MCF 10A (cell line): ENCODE measurements at places on chromosomes 6 and 20. TPM values are rescaled to one million over a fixed set of nuclear protein-coding genes. Genes with fewer than 3 reads are reported as not detected.

GRCh38 chr6:148244217-148244935 is 98.3 kb upstream of the SASH1 start:
- peaks cover 22% of the 10 kb centered on the region for H3K4me1 ChIP-seq
- H3K36me3 ChIP-seq: no peaks in the 10 kb centered on the region
- H3K4me3 ChIP-seq: no peak overlapping the region

DNA sequence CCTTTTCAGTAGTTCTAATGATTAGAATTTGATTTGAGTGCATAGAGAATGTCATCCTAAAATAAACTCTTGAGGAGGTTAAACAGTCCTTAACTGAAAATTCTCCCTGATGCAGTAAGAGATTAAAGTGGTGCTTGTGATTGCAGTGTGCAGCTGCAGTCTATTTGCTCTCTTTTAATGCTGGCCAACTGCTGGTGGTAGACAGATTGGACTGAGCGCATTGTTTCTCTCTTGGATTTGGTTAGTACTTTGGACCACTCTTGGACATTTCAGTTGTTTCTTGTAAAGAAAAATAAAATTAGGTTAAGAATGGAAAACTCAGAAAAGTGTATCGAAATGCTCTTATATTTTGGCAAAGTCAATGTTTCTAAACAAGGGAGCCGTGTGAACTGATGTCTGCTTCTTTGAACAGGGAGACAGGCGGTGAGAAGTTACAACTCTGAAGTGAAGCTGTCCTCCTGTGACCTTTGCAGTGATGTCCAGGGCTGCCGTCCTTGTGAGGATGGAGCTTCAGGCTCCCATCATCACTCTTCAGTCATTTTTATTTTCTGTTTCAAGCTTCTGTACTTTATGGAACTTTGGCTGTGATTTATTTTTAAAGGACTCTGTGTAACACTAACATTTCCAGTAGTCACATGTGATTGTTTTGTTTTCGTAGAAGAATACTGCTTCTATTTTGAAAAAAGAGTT is 127.2 kb downstream of the CD109 start:
- H3K27me3 ChIP-seq: no peaks in the 10 kb centered on the region
- H3K4me3 ChIP-seq: no peak overlapping the region
- H3K4me1 ChIP-seq: no peaks in the 10 kb centered on the region
- peaks cover 61% of the 10 kb centered on the region for H3K36me3 ChIP-seq
- no peak overlapping the region for H3K27ac ChIP-seq

DNA sequence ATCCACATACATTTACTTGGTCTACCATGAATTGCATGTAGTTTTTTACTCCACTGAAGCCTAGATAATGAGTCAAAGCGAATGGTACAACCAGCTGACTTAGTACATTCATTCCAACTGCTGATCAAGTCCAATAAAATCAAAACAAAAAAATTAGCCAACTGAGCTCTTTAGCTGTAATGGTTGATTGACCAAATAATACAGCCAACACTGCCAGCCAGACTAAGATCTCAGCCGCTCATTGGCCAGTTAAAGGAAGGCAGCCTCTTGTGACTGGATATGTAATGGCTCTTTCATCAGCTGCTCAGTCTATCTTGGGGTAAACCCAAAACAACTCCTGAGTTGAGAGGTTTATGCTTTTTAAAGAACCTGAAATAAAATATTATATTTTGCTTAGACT is 204.3 kb upstream of the RSPO3 start:
- H3K4me3 ChIP-seq: no peak overlapping the region
- H3K27me3 ChIP-seq: peaks cover 52% of the 10 kb centered on the region
- H3K4me1 ChIP-seq: no peaks in the 10 kb centered on the region
- H3K36me3 ChIP-seq: no peaks in the 10 kb centered on the region
- no peak for DNase-seq

DNA sequence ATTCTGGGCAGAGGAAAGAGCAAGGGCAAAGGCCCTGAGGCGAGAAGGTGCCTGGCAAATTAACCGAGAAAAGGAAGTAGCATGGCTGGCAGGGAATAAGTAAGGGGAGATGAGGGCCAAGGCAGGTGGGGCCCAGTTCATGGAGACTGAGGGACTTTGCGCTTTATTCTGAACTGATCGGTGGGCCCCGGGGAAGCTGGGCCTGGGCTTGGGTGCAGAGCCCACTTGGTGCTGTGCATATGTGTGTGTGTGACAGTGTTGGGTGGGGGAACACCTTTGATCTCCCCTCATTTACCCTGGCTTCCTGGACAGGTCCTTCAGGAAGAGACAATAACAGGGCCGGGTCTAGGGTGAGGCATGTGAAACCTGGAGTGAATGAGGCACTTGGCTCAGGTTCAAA is 2.9 kb upstream of the MDFI start:
- peaks cover 12% of the 10 kb centered on the region for H3K36me3 ChIP-seq
- DNase-seq: no peak
- no peak overlapping the region for H3K27ac ChIP-seq
- H3K4me1 ChIP-seq: peaks cover 6% of the 10 kb centered on the region
- H3K27me3 ChIP-seq: no peaks in the 10 kb centered on the region
- no peak overlapping the region for H3K4me3 ChIP-seq

- H3K4me1 ChIP-seq: peaks cover 12% of the 10 kb centered on the region
- peak; percentile 7 for DNase-seq
- peak overlapping the region; percentile 25 for H3K27ac ChIP-seq
- no peaks in the 10 kb centered on the region for H3K36me3 ChIP-seq
Observed at GRCh38 chr20:18133962-18134361, 3.7 kb upstream of the KAT14 start.

GRCh38 chr20:51481341-51481914 is 61.1 kb downstream of the NFATC2 start:
- peaks cover 56% of the 10 kb centered on the region for H3K27me3 ChIP-seq
- DNase-seq: no peak
- H3K4me1 ChIP-seq: no peaks in the 10 kb centered on the region
- no peak overlapping the region for H3K4me3 ChIP-seq
- no peak overlapping the region for H3K27ac ChIP-seq
- H3K36me3 ChIP-seq: no peaks in the 10 kb centered on the region

DNA sequence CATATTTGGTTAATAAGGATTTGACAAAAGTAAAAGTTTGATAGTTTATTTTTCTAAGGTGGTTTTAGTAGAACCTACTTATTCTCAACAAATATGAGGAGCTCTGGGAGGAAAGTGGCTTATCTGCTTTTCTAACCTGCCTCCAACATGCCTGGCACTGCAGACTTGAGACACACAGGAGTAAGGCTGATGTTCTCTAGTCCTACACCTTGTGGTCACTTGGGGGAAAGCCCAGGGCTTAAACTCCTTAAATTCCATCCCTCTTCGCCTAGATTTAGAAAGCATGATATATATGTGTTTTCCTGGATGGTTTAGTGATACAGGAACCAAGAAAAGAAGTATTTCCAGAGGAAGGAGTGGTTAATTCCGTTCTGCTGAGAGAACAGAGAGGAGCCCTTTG is 39.9 kb upstream of the SAMD5 start:
- H3K27me3 ChIP-seq: no peaks in the 10 kb centered on the region
- no peaks in the 10 kb centered on the region for H3K4me1 ChIP-seq
- DNase-seq: peak; percentile 2
- no peaks in the 10 kb centered on the region for H3K36me3 ChIP-seq
- no peak overlapping the region for H3K4me3 ChIP-seq

Gene IER3
- total RNA-seq: 154 and 192 TPM in 2 replicates

GRCh38 chr6:11011787-11012234 is 32.3 kb downstream of the ELOVL2 start:
- no peaks in the 10 kb centered on the region for H3K27me3 ChIP-seq
- no peaks in the 10 kb centered on the region for H3K36me3 ChIP-seq
- no peak overlapping the region for H3K4me3 ChIP-seq
- H3K4me1 ChIP-seq: peaks cover 30% of the 10 kb centered on the region

Gene TNNC2
- total RNA-seq: 0.79 TPM in 1 of 2 replicates, not detected in the other

GRCh38 chr6:168884646-168885086 is 369.0 kb downstream of the THBS2 start:
- H3K36me3 ChIP-seq: no peaks in the 10 kb centered on the region
- H3K4me1 ChIP-seq: no peaks in the 10 kb centered on the region
- peaks cover 74% of the 10 kb centered on the region for H3K27me3 ChIP-seq
- H3K4me3 ChIP-seq: no peak overlapping the region
- peak; percentile 46 for DNase-seq
- H3K27ac ChIP-seq: no peak overlapping the region

Gene SLX4IP
- total RNA-seq: 11.2 and 12.9 TPM in 2 replicates

Gene ESR1
- 0.05 TPM in 2 replicates for total RNA-seq

Gene TFAP2D
- total RNA-seq: not detected in 2 replicates

Gene PRRT1
- total RNA-seq: 0.17 and 0.19 TPM in 2 replicates

DNA sequence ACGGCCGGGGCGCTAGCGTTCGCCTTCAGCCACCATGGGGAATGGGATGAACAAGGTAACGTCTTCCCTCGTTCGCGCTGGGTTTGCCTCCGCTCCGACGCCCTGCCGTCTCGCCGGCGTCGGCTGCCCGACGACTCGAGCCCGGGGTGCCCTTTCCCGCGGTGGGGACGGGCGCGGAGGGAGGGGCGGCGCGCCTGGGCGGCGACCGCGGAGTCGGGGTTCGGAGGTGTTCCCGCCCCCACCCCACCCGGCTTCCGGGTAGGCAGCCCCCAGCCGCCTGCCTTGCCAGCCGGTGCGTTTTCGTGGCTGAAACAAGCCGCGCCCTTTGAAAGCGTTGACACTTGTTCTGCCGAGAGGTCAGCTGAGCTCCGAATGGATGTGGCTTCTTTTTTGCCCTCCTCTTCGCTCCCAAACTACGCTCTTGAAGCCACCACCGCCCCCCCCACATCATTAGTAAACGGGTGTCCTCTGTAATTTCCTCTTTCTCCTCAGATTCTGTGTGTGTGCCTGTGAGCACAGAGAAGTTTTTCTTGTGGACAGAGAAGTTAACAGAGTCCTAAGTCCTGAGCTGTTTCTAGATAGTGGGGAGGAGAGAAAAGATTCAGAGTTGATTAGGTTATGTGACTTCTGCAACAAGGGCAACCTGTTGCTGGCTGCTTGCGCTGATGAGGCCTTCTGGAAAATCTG is 362 bp downstream of the DUSP22 start:
- H3K27ac ChIP-seq: peak overlapping the region; percentile 96
- H3K36me3 ChIP-seq: peaks cover 11% of the 10 kb centered on the region
- DNase-seq: peak; percentile 68

Gene KCNQ2
- not detected in 2 replicates for total RNA-seq

- no peaks in the 10 kb centered on the region for H3K27me3 ChIP-seq
- no peaks in the 10 kb centered on the region for H3K36me3 ChIP-seq
Observed at GRCh38 chr6:140897804-140898573, 1234.7 kb upstream of the GJE1 start.

Gene STX11
- total RNA-seq: 1.1 and 2.1 TPM in 2 replicates

GRCh38 chr6:107124934-107125348 is 9.6 kb upstream of the BEND3 start:
- no peak for DNase-seq
- H3K4me3 ChIP-seq: no peak overlapping the region
- H3K4me1 ChIP-seq: no peaks in the 10 kb centered on the region

GRCh38 chr6:43817192-43817591 is 47.2 kb downstream of the VEGFA start:
- no peak overlapping the region for H3K27ac ChIP-seq
- DNase-seq: peak; percentile 35
- H3K4me3 ChIP-seq: no peak overlapping the region
- H3K4me1 ChIP-seq: peaks cover 5% of the 10 kb centered on the region

DNA sequence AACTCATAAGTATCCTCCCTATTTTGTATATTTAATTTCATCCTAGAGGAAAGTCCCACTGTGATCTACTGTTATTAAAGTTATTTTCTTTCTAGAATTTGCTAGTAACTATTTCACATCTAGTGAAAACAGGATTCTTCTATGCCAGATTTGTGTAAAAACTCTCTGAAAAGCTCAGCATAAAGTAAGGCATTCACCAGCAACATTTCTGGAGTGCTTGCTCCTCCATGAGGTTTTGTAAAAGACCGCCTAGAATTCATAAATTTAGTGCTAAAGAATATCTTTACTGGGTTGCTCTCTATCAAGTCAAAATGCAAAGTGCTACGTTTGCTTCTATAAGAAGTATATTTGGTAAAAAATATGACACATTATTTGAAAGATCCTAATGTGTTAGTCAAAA is 173.5 kb upstream of the IRAK1BP1 start:
- H3K4me3 ChIP-seq: no peak overlapping the region
- peaks cover 4% of the 10 kb centered on the region for H3K36me3 ChIP-seq
- no peak for DNase-seq
- H3K4me1 ChIP-seq: no peaks in the 10 kb centered on the region
- no peaks in the 10 kb centered on the region for H3K27me3 ChIP-seq
- H3K27ac ChIP-seq: no peak overlapping the region

Gene CPXM1
- total RNA-seq: not detected in 2 replicates

Gene COL9A3
- not detected in 2 replicates for total RNA-seq

DNA sequence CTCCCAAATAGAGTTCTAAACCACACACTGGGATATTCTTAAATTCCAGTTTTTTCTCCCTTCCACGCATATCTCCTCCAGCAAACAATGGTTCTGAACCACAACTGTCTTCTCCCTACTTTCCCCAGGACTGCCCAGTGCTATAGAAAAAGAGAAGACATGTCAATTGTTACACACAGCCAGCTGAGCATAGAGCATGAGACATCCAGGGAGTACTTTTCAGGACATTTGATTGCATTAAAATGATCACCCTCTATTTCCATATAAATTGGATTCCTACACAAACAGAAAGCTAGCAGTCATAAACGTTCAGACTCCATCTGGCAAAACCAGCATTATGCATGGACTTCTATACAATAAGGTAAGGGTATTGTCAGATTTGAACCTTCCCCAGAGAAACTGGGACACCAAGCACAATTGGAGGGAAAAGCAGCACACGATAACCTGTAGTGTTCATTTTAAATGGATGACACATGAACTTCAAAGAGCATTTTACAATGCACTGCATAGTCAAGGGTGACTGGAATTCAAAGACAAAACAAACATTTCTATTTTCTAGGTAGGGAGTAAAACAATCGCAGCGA is 93.1 kb upstream of the HEY2 start:
- H3K27ac ChIP-seq: no peak overlapping the region
- no peaks in the 10 kb centered on the region for H3K36me3 ChIP-seq
- DNase-seq: no peak
- H3K27me3 ChIP-seq: peaks cover 64% of the 10 kb centered on the region
- no peaks in the 10 kb centered on the region for H3K4me1 ChIP-seq

DNA sequence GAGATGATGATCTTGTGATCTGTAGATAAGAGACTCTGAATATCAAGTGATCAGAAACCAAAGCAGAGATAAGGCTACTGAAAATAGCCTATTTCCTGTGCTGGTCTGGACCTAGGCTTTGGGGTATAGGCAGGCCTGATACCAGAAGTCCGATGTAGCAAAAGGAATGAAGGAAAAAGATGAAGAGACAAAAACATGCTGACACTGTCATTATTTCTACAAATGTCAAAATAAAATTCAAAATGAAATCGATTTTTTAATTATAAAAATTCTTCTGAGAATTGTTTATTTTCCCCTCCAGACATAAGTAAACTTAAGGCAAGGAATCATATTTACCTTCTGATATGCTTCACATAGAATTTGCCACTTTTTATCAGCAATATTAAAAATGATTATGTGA is 252.8 kb downstream of the PRKN start:
- DNase-seq: no peak
- no peaks in the 10 kb centered on the region for H3K4me1 ChIP-seq
- no peak overlapping the region for H3K4me3 ChIP-seq

Gene CLPSL1
- not detected in 2 replicates for total RNA-seq
